D721Med (cell line): ENCODE measurements at places on chromosomes 7 and 10.

DNA sequence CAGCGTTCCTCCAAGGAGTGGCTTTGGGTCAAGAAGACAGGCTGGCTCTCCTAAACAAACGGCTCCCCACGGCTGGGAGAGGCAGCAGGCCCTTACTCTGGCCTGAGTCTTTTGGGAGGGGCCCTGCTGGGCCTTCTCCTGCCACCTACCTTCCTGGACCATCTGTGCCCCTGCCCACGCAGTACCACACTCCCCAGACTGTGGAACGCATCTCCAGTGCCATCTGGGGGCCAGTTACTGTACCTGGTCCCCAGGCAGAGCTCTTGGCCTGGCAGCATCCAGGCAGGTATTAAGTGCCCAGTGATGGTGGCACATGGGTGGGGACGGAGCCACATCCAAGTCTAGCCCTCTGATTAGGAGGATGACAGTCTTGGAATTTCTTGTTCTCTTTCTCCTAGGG is 14.4 kb downstream of the ALKBH4 start:
- DNase-seq, result no peak

DNA sequence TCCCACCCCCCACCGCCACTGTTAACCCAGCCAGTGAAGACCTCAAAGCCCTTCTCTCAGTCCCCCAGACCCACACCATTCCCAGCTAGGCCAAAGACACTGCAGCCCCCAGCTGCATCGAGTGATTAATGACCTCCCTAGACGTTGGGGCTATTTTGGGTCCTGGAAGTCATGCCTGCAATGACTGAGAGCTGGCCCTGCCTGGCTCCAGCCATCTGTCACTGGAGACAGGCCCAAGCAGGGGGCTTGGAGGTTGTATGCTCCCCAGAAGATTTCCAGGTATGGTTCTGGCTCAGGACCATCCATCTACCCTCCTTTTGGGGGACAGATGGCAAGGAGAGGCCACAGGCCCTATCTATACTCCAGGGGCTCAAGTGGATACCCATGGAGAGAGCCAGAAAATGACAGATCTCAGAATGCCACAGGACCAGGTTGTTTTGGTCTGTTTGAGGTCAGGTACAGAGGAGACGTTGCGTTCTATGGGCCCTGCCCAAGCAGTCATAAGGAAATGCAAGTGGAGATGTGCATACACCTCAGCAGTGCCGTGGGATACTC is 5.1 kb downstream of the KCNIP2 start:
- no peak for DNase-seq

- DNase-seq, result no peak
Observed at GRCh38 chr10:66045859-66046258, 880.0 kb upstream of the LRRTM3 start.

DNA sequence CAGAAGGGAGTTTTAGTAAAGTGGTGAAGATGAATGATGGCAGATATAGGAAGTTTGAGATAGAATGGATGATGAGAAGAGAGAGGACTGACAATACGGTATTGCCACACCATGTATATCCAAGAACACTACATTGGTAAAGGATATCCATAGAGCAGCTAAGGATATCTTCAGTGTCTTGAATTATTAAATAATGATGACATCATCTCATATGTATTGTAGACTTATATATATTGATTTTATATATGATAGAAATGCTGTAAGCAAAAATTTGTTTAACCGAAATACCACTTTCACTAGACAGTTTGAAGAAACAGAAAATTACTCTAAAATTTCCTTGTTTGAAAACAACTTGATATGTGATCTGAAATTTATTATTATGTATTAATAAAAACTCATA is 89.0 kb downstream of the SEPTIN7 start:
- no peak for DNase-seq

- DNase-seq, result no peak
Observed at GRCh38 chr7:128352153-128352537, 8.4 kb upstream of the RBM28 start.

DNA sequence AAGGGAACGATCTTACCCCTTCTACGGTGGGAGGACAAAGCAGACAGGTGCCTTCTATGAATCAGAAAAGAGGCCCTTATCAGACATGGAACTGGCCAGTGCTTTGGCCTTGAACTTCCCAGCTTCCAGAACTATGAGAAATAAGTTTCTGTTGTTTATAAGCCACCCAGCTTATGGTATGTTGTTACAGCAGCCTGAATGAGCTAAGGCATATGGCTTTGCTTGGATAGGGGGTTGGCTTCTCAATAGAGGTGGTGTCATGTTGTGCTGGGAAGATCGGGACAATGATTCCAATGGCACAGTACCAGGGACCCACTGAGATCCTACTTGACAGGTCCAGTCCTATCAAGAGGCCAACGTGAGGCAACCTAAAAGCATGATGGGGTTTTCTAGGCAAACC is 183.4 kb upstream of the BMPER start:
- DNase-seq, result no peak

DNA sequence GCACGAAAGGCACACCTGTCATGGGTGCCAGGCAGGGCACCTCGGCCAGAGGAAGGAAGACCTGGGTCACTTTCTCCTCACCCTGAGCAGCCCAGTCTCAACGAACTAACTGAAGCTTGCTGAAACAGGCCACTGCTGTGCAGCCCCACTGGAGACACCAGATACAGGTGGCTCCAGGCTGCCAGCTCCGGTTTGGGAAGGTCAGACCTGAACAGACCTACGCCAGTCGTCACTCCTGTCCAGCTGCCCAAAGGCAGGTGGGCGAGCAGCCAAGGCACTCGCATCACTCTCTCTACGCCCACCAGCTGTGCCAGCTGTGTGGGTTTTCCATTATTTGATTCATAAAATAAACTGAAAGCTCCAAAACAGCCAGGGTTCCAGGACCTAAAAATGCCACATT is 256.1 kb downstream of the ZMYND11 start:
- DNase-seq, result no peak

DNA sequence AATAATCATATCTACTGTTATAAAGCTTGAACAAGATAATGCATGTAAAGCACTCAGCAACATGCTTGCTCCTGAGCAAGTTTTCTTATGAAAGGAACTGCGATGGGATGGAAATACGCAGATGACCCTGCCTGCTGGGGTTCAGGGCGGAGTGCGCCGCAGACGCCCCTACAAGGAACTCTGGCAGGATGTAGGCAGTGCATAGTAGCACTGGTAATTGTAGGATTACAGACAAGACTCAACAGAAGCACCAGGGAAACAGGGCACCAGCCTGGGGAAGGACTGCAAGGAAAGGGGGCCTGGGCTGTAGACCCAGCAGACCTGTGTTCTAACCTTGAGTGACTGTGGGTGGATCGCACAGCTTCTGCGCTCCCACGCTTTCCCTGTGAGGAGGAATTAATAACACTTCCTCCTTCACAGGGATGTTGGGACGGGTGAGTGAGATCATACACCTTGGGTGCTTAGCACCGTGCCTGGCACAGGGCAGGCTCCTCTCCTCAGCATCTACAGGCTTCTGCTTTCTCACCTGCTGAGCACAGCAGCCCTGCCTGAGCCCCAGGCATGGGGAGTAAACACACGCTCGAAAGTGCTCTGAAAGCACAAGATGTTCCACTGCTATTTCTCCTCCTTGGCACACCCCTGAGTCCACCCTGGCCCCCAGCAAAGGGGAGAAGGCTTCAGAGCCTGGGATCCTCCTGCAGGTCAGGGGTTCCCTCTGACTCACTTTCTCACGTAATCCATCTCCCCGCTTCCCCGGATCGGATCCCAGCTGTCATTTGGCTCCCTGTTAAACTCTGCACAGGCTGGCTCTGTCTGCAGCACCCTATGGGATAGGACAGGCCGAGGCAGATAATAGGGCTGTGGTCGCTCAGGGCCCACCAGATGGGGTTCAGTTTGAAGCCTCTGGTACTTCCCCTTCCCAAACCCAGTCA is 19.2 kb downstream of the ITPRIP start:
- no peak for DNase-seq

DNA sequence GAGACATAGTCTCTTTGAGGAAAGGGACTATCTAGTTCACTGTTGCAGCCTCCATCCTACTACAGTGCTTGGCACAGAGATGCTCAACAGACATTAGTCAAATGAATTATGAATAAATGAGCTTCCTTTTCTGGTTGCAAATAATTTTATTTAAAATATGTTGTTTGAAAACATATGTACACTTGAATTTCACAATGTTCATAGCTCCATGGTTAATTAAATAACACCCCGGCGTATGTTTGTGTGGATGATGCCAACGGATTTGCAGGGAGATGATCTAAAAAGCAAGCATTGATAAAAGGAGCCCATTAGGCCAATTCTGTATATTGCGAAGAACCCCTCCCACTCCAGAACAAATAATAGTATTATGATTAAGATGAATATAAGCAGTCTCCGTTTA is 47.8 kb upstream of the ORC5 start:
- DNase-seq, result no peak

DNA sequence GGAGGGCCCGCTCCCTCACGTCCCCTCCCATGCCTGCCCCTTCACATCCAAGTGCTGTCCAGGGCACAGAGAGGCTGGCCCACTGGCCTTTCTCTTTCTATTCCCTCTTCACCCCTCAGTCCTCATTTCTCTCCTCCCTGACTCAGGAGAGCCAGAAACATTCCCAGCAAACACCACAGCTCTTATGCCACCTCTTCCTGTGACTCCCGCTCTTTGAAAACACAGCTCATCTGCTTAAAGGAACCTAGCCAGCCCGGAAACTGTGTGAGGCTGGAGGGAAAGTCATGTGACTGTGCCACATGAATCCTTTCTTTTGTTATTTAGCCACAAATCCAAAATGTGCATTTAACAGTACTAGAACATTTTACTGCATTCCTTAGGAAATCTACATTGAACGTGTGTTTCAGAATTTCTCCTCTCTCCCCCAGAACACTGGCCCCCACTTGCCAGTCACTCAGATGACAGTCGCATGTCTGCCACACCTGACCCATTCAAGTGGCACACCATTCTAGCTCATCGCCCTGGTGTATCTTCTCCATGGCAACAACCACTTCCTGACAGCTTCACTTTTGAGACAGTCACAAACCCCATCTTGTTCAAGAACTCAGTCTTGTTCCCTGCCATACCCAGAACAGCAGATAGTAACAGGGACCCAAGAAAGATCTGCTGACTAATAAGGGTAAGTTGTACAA is 42.8 kb downstream of the GRB10 start:
- no peak for DNase-seq

- no peak for DNase-seq
Observed at GRCh38 chr7:94142281-94142680, 138.1 kb upstream of the BET1 start.

GRCh38 chr7:130380861-130381455 is 664 bp downstream of the CPA1 start:
- DNase-seq, result no peak

- DNase-seq, result no peak
Observed at GRCh38 chr10:66521506-66521905, 404.3 kb upstream of the LRRTM3 start.

GRCh38 chr10:117594722-117595121 is 52.2 kb downstream of the EMX2 start:
- DNase-seq, result no peak

DNA sequence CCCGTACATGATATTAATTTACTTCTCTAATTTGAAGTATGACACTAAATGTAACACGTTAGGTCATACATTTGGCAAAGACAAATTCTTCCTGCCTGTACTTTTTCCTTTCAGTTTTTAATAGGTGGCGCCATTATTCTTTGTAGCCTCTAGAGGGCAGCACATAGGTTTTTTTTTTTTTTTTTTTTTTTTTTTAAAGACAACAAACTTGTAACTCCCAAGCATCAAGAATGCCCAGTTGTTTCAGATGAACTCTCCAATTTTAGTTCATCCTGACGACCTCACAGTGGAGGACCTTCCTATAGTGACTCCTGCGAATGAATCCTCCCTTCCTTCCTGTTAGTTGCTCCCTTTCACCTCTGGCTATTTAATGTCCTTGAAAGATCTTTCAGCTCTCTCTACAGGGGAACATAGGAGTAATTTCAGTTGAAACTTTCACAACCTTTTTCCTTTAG is 139.3 kb upstream of the HDAC9 start:
- no peak for DNase-seq

GRCh38 chr7:132972745-132973144 is 109.1 kb downstream of the CHCHD3 start:
- no peak for DNase-seq

DNA sequence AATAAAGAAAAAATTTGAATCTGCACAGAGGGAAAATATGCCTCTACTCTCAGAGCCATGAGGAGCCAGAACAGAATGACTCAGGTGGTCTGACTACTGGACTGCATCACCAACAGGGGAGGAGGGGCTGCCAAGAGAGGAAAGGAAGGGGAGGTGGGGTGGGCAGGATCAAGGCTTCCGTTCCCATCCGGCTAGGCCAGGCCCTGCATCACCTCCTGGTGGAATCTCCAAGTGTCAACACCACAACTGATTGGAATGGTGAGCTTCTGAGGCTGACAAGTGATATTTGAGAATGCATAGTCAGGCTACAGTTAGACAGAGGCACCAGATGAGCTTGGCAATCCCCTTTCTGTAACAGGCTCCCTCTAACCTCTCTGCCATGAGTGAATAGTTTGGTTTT is 10.4 kb upstream of the GPR26 start:
- no peak for DNase-seq

GRCh38 chr7:110973196-110973990 is 117.5 kb upstream of the LRRN3 start:
- DNase-seq, result no peak

DNA sequence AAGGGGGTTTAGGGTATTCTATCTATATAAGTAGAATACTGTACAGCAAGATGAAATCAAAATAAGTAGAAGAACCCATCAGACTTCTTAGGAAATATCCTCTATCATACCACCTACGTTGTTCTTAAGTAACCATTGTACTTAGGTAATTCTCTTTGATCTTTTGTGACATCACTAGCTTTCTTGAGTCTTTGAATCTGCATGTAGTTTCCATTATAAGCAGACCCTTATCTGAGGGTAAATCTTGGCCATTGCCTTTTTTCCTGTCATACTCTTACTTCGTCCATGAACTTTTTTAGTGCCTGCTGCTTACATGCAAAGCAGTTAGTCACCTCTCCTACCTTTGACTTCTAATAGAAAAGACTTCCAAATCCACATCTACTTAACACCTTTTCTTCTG is 49.0 kb downstream of the WAC start:
- no peak for DNase-seq

DNA sequence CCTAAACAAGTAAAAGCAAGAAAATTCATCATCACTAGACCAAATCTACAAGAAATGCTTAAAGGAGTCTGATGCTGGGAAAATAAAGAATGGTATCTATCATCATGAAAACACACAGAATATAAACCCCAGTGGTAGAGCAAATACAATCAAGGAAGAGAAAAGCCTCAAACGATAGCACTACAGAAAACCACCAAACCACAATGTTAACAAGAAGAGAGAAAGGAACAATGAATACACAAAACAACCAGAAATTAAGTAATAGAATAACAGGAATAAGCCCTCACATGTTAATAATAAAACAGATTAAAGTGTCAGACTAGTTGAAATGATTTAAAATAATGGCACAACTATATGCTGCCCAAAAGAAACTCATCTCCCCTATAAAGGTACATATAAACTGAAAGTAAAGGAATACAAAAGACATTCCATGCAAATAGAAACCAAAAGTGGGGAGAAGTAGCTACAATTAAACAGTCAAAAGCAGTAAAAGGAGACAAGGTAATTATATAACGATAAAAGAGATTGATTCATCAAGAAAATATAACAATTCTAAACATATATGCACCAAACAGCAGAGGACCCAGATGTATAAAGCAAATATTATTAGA is 77.3 kb downstream of the JMJD1C start:
- DNase-seq, result no peak

GRCh38 chr7:80428161-80429054 is 83.5 kb downstream of the GNAT3 start:
- no peak for DNase-seq
